HFFc6 (cell line): ENCODE measurements at places on chromosomes 5 and 9. TPM values are rescaled to one million over a fixed set of nuclear protein-coding genes. Genes with fewer than 3 reads are reported as not detected.

FCN1 gene
- total RNA-seq: not detected in 3 replicates

ZNF300 gene
- total RNA-seq: 2.6 to 4.8 TPM (median 2.7 TPM) in 3 replicates

DNA sequence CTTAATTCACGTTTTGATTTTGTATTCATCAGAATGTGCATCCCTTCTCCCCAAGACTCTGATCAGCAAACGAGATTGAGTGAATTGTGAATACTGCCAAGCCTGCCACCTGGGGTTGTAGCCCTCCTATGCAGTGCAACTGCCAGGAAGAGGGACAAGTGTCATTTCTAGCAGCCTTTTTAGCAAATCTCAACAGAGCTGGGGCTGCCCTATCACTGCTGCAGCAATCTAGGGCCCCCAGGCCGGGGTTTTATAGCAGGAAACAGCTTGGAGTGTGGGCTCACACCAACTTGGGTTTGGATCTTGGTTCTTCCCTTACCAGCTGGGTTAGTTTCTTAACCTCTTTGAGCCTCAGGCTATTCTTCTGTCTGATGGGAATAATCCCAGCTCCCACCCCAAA, 4.0 kb downstream of the CSF1R start:
- no peak overlapping the region for H3K27ac ChIP-seq
- no peaks in the 10 kb centered on the region for H3K36me3 ChIP-seq
- H3K4me1 ChIP-seq: peaks cover 23% of the 10 kb centered on the region
- no peak for DNase-seq
- H3K4me3 ChIP-seq: no peak overlapping the region
- peaks cover 2% of the 10 kb centered on the region; the same call in 1 of the 2 replicates for H3K27me3 ChIP-seq

DNA sequence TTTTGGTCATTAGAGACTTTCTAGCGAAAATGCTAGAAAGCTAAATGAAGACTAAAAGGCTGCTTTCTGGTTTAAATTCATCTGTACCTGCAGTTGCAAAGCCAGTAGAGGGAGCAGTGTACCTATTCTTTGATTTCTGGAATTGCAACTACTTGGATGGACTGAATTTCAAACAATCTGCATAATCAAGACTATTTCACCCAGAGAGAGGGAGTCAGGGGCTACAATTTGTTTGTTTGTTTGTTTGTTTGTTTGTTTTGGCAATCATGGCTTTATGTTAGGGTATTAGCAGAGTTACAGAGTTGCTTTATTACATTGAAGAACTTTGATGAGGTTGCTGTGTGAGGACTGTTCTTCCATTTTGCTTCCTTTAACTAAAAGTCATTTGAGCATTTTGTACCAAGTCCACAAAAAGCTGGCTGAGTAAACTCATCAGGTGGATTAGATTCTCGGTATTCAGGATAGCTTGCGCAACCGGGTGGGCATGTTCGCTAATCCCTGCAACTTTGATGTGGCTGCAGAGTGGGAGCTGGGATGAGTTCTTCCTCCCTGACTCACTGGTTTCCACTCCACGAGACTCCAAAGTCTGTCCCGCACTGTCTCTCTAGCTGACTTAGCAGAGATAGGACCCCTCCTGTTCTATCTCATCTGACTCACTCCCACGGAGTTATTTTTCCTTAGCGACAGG, 80.0 kb upstream of the TUT7 start:
- peaks cover 17% of the 10 kb centered on the region for H3K4me1 ChIP-seq
- peak overlapping the region; percentile 71 for H3K4me3 ChIP-seq
- H3K36me3 ChIP-seq: no peaks in the 10 kb centered on the region
- peak; percentile 69 for DNase-seq
- peak overlapping the region; percentile 50; the same call in 1 of the 2 replicates for H3K27ac ChIP-seq

GRCh38 chr9:35566417-35566816, 38.6 kb upstream of the TESK1 start:
- H3K4me1 ChIP-seq: peaks cover 26% of the 10 kb centered on the region
- H3K36me3 ChIP-seq: peaks cover 12% of the 10 kb centered on the region; the same call in 1 of the 2 replicates
- peak; percentile 65 for DNase-seq
- no peak overlapping the region for H3K4me3 ChIP-seq

- no peak overlapping the region for H3K27ac ChIP-seq
- no peak for DNase-seq
- H3K4me1 ChIP-seq: peaks cover 29% of the 10 kb centered on the region
- no peaks in the 10 kb centered on the region; the same call in 1 of the 2 replicates for H3K36me3 ChIP-seq
- no peaks in the 10 kb centered on the region; the same call in 1 of the 2 replicates for H3K27me3 ChIP-seq
Measured at GRCh38 chr9:78574354-78575045, 277.6 kb downstream of the PSAT1 start.

DNA sequence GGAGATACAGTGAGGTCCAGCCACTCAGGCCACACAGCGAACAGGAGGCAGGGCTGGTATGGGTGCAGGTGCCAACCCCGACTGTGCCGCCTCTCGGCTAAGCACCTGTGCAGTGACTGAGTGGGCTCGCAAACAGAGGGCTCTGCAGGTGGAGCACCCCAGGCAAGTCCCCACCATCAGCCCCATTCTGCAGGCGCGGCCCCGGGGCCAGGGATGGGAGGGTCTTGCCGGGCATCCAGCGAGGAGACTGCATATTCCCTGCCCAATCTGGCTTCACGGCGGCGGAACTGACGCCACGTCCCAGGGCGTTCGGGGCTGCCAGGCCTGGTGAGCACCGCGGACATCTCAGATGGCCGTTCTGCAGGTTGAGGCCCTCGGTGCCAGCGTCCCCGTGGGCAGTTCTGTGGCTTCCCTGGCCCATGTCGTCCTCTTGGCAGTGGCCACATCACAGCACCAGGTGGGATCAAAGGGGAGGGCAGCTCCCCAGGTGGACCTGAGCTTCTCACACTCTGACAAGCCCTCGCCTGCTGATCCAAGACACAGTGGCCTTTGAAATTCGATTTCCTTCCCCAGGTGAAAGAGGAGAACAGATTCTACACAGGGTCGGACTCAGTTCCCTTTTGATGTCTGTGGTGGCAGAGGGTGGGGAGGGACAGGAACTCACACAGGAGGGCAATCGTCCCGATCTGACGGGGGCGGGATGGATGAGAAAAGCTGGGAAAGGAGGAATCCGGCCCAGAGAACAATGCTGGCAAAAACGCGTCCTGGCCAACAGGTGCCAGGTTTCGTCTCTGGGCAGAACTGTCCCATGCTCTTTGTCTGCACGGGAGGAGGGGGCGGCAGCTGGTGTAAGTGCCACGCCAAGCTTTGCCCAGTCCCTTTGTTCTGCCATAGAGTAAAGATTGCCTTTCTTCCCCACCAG, 18.8 kb downstream of the DBH start:
- H3K4me3 ChIP-seq: no peak overlapping the region
- peaks cover 11% of the 10 kb centered on the region for H3K4me1 ChIP-seq
- no peak overlapping the region for H3K27ac ChIP-seq
- no peaks in the 10 kb centered on the region for H3K36me3 ChIP-seq
- H3K27me3 ChIP-seq: peaks cover 37% of the 10 kb centered on the region

DNA sequence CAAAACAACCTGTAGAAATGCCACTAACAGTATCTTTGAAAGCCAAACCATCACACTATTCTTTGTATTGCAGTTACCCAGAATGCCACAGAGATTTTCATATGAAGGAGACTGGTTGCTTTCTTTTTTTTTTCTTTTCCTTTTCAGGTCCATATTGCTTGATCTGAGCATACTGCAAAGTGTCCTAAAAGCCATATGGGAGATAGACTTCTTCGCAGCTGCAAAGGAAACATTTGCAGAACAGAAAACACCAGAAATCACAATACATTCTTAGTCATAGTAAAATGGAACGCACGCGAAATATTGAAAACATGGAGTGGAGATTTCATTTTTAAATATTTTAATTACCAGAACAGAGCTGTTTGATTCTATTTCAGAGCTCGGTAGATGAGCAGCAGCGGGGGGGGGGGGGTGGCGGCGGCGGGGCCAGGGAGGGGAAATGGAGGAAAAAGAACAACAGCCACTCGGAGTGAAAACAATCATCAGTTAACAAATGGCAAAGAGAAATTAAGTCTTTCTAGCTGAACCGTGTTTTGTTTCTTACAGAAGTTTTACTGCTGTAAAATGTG, 284.1 kb downstream of the NFIB start:
- no peaks in the 10 kb centered on the region for H3K27me3 ChIP-seq
- H3K27ac ChIP-seq: peak overlapping the region; percentile 73
- peak overlapping the region; percentile 82 for H3K4me3 ChIP-seq
- H3K4me1 ChIP-seq: peaks cover 20% of the 10 kb centered on the region
